ENCODE measurements at places on chromosomes 12 and 14.
A peak's percentile ranks its signal among the peaks of the same experiment; 100 is the strongest.

DNA sequence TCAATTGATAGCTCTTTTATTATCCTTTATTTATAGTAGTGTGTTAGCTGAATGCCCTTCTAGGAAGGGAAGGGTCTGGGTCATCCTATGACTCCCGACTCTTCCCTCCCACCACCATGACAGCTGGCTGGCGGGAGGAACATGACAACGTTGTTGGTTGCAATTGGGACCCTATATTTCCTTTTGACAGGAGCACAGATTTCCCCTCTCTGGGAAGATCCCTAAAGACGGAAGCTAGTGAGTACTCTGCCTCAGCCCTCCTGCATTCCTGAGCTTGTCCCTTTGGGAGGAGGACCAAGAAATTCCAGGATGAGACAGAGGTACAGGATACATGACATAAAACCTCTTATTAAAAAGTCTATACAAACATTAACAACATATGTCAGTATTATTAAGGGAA, 485.4 kb downstream of the NAV3 start:
- no peak for DNase-seq

- no peak for DNase-seq
Measured at GRCh38 chr12:34403706-34404376, 381.5 kb downstream of the ALG10 start.

DNA sequence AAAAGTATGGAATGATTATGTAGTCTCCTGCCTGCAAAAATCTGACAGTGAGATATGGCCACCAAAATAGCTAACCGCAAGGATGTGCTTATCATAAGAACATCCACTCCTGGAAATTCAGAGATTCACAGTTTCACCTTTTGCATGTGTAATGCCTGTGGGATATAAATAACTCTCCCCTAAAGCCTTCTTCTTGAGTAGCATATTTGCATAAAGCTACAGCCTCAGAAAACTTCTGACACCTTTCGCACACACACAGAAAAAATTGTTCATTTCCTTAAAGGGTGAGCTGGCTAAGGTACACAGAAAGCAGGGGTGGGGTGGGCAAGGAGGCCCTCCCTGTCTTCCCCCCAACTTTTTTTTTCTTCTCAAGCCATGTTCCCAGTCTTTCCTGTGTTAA, 3.1 kb upstream of the IGF1 start:
- DNase-seq: no peak

DNA sequence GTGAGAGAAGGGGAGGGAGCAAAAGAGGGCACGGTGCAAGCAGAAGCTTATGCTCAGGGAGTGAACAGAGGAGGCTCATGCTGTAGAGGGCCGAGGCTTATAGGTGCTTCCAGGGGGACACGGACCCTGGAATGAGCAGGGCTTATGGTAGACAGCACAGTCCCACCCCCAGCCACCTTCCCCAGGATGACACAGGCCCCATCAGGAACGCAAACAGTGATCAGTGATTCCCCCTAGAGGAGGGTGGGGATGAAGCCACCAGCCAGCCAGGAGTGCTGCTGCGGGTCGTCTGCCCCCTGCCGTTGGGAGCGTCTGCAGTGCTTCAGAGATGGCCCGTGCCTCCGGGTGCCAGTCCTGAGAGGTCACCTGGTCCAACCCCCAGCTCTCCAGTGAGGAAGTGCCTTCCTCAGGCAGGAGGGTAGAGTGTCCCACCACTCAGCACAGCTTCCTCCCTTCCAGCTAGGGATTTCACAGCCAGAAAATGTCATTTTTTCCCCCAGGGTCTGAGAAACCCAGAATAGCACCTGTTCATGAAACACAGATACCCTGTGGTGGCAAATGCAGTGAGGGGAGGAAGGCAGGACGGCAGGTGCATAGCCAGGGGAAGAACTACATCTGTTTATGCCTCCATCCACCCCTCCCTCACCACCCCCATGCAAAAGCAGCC, 60.7 kb downstream of the SLC6A12 start:
- peak; percentile 44 for DNase-seq

DNA sequence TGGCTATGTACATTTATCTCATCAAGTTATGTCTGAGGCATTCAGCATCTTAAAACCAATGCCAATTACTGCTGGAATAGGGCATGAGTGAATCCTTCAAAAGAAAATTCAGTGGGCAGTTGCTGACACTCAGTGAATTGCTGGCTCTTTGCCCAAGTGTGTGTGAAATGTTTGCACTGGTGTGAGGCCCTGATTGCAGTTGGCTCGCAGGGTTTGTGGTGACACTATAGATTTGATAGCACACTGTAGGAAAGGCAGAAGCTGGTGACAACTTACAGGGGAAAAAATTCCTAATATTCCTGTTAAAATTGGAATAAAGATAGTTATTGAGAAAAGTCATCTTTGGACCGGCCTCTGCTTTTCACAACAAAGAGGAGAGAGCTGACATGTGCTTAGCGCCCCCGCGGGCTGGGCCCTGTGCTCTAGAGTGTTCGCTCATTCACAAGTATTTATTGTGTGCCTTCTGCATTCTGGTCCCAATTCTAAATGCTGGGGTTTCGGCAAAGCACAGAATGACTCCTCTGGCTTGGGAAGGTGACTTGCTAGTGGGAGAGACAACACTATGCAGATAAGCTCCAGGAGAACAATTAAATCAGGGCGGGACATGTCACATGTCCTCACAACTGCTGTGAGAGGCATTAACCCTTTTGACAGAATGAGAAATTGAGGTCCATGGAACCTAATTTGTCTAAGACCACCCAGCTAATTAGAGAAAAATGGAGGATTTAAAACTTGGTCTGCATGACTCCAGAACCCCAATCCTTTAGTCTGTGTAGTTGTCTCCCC, 418.7 kb downstream of the NPAS3 start:
- no peak for DNase-seq

DNA sequence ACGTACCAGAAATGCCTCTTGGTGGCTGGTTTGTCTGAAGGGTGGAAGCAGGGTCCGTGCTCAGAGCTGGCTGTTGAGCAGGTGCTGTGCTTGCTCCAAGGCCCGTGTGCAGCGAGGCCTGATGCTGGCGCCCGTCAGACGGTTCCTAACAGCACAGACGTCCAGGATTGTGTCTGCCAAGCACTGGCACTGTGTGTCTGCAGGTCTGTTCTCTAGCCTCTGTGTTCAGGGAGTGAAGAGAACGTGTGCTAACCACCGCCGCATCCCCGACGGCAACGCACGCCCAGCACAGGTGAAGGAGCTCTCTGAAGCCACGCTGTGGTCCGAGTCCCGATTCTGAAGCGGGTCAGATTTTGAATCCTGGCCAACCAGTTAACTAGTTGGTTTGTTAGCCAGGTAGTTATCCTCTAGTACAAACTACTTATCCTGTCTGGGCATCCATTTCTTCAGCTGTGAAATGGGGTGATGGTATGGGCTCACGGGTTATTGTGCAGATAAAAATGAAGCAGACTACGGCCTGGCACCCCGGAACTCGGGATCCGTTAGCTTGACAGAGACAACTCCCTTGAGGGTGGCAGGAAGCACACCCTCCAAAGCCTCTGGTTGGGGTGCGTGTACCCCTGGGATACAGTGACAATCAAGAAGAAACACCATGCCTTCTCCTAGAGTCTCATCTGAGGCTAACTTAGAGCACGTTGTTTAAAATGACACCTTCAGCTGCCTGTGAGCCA, 18.6 kb upstream of the TDRD9 start:
- no peak for DNase-seq

- no peak for DNase-seq
Measured at GRCh38 chr14:58274881-58275280, 23.5 kb upstream of the ARID4A start.

- DNase-seq: no peak
Measured at GRCh38 chr12:14072987-14073386, 91.6 kb upstream of the GRIN2B start.

- no peak for DNase-seq
Measured at GRCh38 chr12:114395233-114395632, 10.7 kb downstream of the TBX5 start.

DNA sequence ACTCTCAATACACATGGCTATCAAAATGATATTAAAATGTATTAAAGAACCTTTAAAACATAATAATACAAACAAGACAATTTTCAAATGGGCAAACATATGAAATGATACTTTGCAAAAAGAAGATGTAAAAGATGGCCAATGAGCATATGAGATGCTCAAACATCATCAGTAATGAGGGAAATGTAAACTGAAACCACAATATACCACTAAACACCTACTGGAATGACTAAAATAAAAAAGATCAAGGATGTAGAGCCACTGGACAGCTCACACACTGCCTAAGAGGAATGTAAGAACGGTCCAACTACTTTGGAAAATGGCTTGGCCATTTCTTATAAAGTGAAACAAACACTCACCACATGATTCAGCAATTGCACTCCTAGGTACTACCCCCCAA, 97.2 kb upstream of the BBS10 start:
- peak; percentile 69 for DNase-seq

DNA sequence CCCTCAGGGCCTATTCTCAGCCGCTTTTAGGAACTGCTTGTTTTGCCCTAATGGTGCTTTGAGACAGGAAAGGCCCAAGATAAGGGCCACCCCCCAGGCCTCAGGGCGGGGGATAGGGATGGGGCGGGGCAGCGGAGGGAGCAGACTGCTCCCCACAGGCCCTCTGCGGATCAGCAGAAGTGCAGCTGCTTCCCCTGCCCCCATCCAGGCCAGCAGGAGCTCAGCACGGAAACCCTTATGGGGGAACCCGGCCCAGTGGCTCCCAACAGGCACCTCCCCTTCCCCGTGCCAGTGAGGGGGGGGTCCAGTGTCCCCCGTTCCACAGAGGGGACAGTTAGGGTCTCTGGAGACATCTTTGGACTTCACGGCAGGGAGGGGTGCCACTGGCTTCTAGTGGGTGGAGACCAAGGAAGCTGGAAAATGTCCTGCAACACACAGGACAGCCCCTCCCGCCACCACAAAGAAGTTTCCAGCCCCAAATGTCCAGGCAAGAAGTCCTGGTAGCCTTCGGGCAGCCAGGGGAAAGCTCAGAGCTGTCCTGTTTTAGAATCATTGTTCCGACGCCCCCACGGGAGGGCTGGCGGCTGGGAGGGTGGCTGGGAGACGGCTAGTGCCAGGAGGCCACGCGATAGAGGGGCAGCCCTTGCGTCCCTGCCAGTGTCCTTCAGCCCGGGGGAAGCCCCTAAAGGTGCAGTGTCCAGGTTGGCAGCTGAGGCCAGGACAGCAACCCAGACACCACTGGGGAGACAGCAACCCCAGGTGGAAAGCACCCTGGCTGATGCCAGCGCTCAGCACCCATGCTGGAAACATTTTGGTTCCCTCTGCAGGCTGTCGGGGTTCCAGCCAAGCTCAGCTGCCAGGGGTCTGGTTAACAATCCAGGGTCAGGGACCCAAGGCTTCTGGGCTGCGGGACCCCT, 10.4 kb upstream of the GPR132 start:
- DNase-seq: no peak

Measured in fibroblast of mammary gland (primary cell).